NCI-H2227 treated with DMSO at 0.1 percent for 48 hours (cell line): ENCODE measurements at places on chromosomes 3 and 15.

GRCh38 chr3:112351823-112352222, 18.9 kb downstream of the CD200 start:
- DNase-seq: no peak

GRCh38 chr3:172651936-172652625, 58.8 kb downstream of the NCEH1 start:
- no peak for DNase-seq

DNA sequence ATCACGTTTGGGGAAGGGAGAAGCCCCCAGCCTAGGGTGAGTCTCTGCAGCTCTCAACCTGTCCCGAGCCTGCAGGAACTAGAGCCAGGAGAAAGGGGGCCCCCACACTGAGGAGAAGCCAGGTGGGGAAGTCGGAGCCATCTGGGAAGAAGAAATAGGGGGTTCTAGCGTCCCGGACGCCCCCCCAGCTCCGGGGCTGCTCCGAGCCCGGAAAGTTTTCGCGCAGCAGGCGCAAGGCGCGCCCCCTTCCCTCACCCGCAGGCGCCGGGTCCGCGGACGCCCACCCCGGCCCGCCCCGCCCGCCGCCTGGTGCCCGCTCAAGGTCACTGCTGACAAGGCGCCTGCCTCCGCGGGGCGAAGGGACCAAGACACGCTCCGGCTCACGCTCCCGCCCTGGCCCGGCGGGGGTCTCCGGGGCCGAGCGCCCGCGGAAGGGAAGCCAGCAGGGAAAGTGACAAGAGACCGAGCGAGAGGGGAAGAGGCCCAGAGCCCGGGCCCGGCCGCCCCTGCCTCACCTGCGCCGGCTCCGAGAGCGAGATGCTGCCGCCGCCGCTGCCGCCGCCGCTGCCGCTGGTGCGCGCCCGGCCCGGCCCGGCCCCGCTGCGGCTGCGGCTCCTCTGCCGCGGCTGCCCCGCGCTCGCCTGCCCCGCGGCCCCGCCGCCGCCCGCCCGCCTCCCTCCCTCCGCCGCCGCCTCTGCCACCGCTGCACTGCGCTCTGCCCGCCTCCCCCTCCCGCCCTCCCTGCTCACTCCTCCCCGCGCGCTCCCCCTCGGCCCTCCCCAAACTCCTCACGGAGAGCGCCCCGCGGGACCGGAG, 108.4 kb upstream of the SLC6A11 start:
- peak; percentile 16 for DNase-seq

DNA sequence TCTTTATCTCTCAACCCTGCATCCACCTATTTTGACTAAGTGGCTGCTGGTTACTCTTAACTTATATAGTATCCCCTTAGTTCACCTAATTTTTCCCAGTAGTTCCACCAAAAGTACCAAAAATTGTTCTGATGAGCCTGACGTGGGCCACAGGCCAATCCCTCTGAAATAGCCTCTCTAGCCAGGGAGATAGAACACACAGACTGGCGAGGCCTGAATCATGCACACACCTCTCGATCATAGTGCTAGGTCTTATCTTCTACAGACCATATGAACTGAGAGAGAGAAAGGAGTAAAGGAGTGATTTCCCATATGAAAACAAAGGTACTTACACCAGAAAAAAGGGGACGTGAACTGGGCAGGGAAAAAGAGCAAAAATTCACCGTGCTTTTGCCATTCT, 72.5 kb upstream of the ADAMTS9 start:
- DNase-seq: no peak

GRCh38 chr15:38605744-38606143, 41.1 kb upstream of the RASGRP1 start:
- no peak for DNase-seq

DNA sequence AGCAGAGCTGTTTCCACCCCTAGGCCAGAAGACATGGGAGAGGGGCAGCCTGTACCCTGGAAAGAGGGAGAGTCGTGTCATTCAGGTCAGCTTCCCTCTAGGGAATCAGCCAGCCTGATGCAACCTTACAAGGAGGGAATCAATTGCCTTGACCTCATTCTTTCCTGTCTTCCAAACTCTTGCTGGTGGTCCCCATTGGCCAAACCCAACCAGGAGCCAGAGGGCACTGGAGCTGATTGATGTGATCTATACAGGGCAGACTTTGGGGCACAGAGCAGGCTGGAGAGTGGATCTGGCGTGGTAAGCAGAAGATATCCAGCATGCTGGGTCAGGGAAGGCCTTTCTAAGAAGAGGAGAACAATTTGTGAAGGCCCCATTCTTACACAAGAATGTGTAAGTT, 19.1 kb upstream of the MAGEF1 start:
- no peak for DNase-seq

- no peak for DNase-seq
Measured at GRCh38 chr3:183375787-183376186, 52.6 kb downstream of the MCF2L2 start.

- DNase-seq: no peak
Measured at GRCh38 chr15:62847900-62848489, 194.6 kb upstream of the TPM1 start.

- DNase-seq: no peak
Measured at GRCh38 chr15:78726870-78727551, 84.3 kb downstream of the ADAMTS7 start.

GRCh38 chr3:139296141-139296718, 47.6 kb upstream of the MRPS22 start:
- no peak for DNase-seq
